ENCODE measurements at places on chromosomes 3 and 15.

- DNase-seq = no peak
Observed at GRCh38 chr3:194137506-194138474, 1.8 kb downstream of the HES1 start.

- DNase-seq = no peak
Observed at GRCh38 chr3:23174426-23175039, 28.6 kb upstream of the UBE2E2 start.

- DNase-seq = no peak
Observed at GRCh38 chr3:39318301-39318700, 11.2 kb upstream of the CCR8 start.

GRCh38 chr15:63146684-63147083, 10.6 kb downstream of the RPS27L start:
- DNase-seq = no peak

GRCh38 chr3:69241769-69242168, 119.4 kb upstream of the LMOD3 start:
- no peak for DNase-seq

GRCh38 chr15:47415539-47415971, 301.8 kb upstream of the SEMA6D start:
- DNase-seq = no peak

- DNase-seq = no peak
Observed at GRCh38 chr15:69941706-69942495, 155.8 kb downstream of the TLE3 start.

GRCh38 chr3:120780977-120781376, 38.4 kb downstream of the GTF2E1 start:
- no peak for DNase-seq

DNA sequence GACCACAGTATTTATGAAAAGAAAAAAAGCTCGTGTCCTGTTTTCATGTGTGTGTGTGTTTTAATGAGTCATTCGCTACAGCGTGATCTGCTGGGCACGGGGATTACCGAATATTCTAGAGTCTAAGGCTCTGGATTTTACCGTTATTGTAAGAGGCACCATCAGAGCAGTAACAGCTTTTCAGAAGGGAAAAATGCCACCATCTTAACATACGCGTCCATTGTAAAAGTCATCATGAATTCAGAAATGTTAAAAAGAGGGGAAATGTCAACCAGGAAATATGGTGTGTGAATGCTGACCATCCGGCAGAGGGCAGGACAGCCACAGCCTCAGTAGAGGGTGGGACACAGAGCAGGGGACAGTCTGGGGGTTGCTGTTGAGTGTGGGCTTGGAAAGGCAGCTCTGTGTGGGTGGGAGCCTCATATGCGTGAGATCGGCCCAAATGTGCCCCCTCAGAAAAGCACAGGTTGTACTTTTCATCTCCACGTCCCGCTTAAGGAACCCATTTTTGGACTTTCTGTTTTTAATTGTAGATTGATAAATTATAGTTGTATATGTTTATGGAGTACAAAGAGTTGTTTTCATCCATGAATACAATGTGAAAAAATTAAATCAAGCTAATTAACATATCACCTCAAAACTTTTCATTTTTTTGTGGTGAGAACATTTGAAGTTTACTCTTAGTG, 69.6 kb downstream of the ASB7 start:
- DNase-seq = no peak

DNA sequence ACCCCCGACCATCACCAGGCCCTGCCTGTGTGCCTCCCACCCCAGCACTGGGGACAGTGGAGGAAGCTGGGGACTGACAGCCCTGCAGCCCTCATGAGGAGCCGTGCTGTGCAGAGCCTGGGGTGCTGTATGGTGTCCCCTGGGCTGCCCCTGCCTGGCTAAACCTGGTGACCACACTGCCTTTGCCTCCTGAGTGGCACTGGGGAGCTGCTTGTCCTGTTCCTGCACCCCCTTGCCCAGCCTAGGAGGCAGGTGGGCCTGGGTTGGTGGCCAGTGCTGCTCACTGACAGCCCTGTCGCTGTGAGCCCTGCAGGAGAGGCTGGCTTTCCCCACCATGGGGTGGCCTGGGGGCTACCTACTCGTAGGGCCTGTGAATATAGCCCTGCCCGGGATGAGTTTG, 159.4 kb downstream of the NSMCE3 start:
- DNase-seq = no peak

DNA sequence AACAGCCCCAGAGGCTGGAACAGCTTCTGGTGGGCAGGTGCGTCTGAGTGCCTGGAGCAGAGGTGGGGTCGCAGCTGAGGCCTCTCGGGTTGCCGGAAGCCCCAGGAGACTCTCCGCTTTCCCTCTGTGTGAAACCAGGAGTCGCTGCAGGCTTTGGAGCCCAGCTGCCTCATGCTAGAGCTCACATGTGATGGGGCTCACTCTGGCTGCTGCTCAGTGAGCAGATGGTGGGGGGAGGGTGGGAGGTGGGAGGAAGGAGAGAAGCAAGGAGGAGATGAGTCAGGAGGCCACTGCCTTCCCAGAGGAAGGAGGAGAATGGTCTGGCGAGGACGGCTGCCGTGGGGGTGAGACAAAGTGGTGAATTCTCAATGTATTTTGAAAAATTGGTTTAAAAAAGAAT, 290.1 kb upstream of the CHRNA7 start:
- DNase-seq = no peak

DNA sequence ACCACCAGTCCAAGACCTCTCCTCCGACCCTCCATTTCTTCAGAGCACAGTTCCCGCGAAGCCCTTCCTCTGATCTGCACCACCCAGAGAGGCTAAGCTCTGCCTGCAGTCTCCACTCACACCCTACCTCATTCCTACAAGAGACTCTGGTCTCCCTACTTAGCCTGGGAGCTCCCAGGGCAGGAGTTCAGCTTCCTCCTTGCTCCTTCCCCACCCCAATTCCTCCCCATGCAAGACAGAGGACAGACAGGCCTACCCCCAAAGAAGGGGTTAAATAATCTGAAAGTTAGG, 12.6 kb upstream of the VIPR1 start:
- DNase-seq = no peak

DNA sequence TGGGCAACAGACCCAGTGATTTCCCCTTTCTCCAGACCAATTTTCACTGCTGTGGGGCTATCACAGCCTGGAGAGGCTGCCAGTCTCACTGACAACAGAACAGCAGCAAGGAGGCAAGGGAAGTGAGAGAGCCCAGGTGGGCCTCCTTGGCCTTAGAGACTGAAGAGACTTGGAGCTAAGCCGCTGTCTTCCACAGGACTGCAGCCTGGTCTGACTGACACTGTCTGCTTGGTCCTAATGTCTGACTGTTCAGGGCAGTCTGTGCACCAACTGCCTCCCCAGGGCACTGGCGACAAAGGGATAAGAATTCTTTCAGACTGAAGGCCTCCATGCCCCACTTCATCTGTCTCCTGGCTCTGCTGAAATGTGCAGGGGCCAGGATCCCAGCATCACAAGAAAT, 11.5 kb downstream of the POMGNT2 start:
- DNase-seq = no peak

- DNase-seq = no peak
Observed at GRCh38 chr3:101873619-101874018, 24.3 kb downstream of the NFKBIZ start.

- DNase-seq = no peak
Observed at GRCh38 chr15:57337868-57338411, 38.4 kb upstream of the CGNL1 start.

GRCh38 chr15:67611370-67612369, 69.2 kb downstream of the MAP2K5 start:
- no peak for DNase-seq

DNA sequence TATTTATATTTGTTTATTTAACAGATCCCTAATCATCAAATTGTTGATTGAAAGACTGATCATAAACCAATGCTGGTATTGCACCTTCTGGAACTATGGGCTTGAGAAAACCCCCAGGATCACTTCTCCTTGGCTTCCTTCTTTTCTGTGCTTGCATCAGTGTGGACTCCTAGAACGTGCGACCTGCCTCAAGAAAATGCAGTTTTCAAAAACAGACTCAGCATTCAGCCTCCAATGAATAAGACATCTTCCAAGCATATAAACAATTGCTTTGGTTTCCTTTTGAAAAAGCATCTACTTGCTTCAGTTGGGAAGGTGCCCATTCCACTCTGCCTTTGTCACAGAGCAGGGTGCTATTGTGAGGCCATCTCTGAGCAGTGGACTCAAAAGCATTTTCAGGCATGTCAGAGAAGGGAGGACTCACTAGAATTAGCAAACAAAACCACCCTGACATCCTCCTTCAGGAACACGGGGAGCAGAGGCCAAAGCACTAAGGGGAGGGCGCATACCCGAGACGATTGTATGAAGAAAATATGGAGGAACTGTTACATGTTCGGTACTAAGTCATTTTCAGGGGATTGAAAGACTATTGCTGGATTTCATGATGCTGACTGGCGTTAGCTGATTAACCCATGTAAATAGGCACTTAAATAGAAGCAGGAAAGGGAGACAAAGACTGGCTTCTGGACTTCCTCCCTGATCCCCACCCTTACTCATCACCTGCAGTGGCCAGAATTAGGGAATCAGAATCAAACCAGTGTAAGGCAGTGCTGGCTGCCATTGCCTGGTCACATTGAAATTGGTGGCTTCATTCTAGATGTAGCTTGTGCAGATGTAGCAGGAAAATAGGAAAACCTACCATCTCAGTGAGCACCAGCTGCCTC, 14.7 kb downstream of the THBS1 start:
- DNase-seq = no peak

DNA sequence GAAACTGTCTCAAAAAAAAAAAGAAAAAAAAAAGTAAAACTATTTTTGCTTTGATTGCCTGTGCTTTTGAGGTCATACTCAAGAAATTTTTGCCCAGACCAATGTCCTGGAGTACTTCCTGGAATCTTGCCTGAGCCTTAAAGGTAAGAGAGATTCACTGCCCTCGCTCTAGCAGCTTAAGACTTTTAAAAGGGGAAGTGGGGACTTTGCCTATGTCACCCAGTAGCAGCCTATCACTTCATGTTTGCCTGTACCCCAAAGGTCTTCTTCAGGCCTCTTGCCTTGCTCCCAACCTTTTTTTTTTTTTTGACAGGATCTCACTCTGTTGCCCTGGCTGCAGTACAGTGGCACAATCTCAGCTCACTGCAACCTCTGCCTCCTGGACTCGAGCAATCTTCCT, 18.9 kb upstream of the GOLGB1 start:
- no peak for DNase-seq

DNA sequence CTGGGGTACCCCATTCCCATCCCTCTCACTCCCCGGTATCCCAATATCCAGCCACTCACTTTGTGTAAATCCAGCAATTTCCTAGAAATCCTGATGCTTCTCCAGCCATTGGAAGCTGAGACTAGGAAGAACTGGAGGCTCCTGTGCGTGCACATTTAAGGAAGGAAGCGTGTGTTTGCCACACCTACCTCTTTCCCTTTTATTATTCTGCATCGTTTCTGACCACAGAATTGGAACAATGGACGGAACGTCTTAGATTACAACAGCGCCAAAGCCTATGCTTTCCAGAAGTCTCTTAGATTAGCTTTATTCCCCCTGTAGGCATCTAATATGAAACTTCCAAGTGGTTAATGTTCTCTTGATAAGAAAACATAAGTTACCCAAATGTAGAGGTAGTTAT, 234.8 kb upstream of the TRIM42 start:
- no peak for DNase-seq

DNA sequence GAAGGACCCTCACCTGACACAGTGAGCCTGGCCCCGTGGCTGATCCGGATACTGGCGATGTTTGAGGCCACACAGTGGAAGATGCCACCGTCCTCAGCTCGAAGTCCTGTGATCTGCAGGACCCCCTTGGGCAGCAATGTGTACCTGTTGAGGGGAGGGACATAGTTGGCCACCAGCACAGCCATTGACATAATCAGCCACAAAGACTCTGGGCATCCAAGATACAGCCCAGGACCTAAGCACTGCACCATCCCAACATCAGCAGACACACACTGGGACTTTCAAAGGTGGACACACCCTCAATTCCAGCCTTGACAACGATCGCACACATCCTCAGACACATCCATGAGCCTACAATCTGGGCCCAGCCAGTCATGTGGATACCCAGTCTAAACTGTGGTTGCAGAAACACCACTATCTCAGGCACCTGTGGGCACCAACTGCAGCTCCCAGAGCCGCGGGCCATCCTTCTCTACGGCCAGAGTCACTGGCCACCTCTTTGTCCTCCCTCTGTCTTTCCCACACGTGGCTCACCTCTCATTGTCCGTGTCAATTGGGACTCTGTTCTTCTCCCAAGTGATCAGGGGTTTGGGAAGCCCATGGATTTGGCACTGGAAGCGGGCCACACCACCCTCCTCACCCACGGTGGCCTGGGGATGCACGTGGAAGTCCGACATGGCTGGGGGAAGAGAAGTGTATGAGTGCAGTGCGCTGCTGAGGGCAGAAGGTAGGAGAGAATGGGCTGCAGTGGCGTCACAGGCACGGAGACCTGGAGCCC, 31.0 kb downstream of the RNU5B-1 start:
- no peak for DNase-seq

DNA sequence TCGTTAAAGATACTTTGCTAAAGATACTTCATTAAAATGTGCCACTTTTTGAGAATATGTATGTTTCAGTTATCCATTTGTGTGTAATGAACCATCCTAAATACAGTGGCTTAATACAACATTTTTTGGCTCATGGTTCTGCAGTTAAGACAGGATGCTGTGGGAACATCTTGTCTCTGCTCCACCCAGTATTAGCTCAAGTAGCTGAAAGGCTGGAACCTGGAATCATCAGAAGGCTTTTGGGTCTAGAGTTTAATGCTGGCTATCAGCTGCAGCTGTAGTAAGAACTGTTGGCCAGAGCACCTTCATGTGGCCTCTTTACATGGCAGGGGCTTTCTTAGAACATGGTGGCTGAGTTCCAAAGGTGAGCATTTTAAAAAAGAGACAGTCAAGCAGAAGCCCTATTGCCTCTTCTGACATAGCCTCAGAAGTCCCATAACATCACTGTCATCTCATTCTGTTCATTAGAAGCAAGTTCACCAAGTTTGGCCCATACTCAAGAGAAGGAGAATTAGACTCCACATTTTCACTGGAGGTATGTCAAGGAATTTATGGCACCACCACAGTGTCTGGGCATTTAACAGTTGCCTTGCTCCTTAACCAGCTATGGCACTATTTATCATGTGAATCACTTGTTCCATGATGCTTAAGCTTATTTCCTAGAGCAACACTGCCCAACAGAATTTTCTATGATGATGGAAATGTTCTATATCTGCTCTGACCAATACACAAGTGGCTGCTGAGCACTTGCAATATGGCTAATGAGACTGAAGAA, 70.4 kb upstream of the PDZRN3 start:
- no peak for DNase-seq

DNA sequence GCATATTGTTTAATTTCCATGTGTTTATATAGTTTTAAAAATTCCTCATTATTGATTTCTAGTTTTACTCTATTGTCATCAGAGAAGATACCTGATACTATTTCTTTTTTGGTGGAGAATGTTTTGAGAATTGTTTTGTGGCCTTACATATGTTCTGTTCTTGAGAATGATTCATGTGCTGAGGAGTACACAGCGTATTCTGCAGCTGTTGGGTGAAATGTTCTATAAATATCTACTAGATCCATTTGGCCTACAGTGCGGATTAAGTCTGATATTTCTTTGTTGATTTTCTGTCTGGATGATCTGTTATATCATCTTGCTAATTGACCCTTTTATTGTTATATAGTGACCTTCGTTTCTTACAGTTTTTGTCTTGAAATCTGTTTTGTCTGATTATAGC, 109.7 kb downstream of the UBE2E2 start:
- DNase-seq = no peak

GRCh38 chr15:68582864-68583263, 4.1 kb downstream of the CORO2B start:
- DNase-seq = no peak

GRCh38 chr15:70219256-70219895, 121.7 kb upstream of the TLE3 start:
- DNase-seq = no peak
